ENCODE measurements at places on chromosomes 16 and 17.
A peak's percentile ranks its signal among the peaks of the same experiment; 100 is the strongest.

DNA sequence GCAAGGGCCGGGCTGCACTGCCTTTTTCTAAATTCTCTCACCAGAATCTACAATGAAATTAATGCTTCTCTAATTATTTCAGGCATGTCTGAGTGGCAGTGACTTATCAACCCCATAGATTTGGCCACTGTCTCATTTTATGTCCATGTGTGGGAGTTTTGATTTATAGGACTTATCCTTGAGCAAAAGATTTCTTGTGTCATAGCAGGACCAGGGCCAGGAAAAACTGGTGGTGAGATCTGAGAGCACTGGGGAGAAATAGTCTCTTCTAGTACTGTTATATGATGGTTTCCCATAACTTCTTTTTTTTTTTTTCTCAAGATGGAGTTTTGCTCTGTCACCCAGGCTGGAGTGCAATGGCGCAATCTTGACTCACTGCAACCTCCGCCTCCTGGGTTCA lies 1.5 kb upstream of the KRT23 start:
- DNase-seq = no peak

DNA sequence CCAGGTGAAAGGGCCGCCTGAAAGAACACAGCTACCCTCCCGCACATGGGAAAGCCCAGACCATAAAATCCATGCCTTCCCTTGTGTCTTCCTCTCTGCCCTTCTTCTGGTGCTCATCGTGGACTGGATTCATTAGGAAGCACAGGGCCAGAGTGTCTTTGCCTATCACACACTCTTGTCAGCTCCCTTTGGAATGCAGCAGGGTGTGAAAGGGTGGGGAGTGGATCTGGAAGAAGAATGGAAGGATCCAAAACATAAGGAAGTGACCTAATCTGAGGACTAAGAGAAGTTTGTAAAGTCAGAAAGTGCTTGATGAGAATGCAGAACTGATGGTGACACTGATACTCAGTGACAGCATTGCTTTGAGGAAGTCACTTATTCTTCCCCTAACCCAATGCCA lies 1147.3 kb upstream of the GOT2 start:
- DNase-seq = no peak

- DNase-seq = no peak
These were observed 8.9 kb downstream of the CPPED1 start for GRCh38 chr16:12794486-12795387.

GRCh38 chr17:65181237-65182061 lies 44.3 kb downstream of the RGS9 start:
- DNase-seq = peak; percentile 74

DNA sequence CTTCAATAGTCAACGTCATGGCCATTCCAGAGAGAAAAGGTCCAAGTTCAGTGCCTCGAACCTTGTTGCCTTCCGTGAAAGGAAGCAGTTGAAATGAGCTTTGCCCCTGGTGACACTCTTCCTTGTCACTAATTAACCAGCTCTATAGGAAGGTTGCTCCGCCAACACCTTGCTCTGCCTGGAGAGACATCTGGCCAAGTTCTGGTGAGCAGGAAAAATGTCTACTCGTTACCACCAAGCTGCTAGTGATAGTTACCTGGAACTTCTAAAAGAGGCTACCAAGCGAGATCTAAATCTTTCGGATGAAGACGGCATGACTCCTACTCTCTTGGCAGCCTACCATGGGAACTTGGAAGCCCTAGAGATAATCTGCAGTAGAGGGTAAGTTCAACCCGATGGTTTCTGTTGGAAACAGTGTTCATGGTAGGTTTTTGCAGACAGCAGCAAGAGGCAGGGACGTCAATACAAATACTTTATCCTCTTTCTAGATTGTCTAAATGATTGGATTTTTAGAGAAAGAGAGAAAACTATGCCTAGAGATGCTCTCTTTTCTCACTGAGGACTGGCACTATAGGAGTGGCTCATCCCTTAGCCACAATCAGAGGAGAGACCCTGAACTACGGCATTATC lies at the start of gene ANKS4B:
Gene ANKS4B (plus strand): TSS at position 179 of the 630 bp plus-strand sequence. CDS start 39 bp downstream, at position 218.
- no peak for DNase-seq

DNA sequence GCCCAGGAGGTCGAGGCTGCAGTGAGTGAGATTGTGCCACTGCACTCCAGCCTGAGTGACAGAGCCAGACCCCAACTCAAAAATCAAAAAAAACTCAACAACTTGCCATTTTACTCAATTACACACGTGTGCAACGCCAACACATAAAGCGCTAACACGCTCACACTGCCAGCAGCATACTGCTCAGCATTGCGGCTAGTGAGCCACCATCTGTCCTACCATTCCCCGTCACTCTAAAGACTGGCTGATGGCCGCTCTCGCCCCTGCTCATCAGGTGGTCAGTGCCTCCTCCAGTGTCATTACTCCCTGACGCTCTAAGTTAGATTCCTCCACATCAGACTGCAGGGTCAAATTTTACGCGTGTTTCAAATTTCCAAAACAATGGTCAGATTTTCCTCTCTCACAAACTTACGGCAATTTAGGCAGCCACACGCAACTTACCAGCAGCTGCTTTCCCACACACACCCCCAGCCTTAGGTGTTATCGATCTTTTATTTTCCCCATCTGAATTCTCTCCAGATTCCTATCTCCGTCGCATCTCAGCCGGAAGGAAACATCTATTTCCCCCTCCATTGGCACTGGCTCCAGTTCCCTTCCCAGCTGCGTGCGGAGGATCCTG lies 240.8 kb downstream of the C16orf95 start:
- no peak for DNase-seq

DNA sequence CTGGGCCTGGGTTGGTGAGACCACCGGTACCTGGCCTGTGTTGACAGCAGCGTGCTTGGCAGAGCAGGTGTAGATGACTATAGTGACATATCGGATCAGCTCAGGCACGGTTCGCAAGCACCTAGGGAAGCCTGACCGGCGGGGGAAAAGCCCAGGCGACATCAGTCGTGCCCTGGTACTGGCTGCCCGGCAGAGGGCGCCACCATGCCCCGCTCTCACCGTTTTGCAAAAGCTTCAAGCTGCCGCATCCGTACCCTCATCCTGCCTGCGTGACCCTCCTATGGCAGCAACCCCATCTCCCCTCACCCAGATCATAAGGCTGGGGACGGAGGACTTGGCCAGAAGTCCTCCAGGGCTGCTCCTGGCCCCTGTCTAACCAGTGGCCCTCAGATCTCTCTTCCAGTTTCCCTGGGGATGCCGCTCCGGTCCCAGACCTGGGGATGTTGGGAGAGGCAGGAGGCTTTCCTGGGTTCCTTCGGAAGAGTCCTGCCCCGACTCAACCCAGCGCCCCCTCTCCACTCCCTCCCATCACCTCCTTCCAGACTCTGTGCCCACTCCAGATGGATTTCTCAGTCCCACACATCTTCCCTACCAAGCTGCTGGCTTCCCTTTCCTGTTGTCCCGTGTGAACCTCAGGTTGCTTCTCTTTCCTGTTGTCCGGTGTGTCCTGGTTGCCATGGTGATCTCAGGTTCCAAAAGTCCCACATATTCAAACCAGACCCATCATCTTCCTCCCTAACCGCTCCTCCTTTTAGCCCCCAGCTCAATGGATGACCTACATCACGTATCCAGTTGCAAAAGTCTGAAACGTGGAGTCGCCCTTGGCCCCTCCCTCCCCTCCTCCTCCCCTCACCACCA lies 13.7 kb downstream of the ALOX12B start:
- DNase-seq = peak; percentile 91

DNA sequence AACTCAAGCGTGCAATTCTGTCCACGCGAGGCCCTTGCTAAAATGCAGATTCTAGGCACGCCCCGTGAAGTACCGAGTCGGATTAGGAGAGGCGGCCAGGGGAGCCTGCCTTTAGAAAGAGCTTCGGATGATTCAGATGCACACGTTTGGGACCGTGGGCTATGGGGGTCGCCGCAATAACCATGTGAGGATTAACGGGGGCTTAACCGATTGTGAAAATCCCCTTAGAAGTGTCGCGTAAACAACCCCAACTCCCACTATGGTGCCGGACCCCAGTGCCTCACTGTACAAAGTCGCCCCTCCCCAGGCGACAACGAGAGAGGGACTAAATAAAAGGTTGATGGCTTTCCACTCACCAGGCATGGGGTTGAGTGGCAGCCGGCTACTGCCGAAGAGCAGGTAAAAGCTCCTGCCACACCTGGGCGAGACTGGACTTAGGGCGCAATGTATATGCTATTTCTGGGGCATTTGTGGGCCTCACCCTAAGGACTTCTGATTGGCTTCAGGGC lies 635 bp upstream of the SP2 start:
- DNase-seq = no peak

DNA sequence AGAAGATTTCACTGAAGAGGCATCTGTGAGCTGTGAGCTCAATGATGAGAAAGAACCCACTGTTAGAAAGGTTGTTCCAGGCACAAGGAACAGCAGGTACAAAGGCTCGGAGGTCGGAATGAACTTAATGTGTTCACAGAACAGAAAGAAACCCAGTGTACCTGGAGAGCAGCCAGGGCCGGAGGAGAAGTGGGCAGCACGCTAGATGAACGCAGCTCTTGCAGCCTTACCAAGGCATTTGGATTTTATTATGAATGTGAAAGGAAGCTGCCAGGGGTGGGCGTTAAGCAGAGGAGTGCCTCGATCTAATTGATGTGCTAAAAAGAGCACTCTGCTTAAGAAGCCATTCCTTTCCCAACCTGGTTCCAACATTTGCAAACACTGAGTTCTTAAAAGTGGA lies 19.0 kb downstream of the EEF2K start:
- DNase-seq = no peak

DNA sequence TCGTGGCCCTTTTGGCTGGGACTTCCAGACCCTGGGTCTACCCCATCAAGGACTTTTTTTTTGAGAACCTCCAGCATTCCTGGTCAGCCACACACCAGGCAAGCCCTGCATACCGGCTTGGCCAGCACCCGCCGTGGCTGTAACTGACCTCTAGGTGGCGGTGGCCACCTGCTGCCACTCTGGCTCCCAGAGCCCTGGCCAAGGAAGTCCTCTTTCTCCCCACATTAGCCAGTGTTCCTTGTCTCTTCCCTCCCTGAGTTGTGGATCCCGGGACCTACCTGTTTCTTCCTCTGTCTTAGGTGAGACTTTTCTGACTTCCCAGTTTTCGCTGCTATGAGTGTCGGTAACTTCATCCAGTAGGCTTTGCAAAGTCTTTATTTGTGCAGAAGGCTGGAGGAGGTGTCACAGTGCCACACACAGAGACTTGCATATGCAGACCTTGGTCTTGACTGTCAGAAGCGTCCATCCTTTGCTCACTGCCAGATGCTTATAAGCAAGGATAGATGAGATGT lies 348.3 kb downstream of the CPPED1 start:
- DNase-seq = peak; percentile 63

GRCh38 chr16:83403761-83404160 lies 404.0 kb upstream of the HSBP1 start:
- DNase-seq = no peak

- DNase-seq = no peak
These were observed 4.5 kb upstream of the SNX20 start for GRCh38 chr16:50685462-50686063.

DNA sequence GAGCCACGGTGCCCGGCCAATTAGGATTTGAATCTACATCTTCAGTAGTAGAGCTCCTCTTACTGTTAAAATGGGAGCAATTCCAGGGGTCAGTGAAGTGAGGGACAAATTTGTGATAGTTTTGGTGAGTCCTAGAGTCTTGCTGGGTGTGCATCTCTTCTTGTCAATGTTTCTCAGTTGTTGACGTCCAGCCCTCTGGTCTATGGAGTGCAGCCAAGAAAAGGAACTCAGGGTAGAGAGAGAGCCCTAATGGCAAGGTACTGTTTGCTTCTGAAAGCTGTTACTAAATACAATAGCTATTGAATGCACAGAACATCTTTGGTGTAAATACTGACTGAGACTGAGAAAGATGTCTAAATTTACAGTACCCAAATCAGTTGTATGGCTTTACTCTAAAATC lies 282.5 kb upstream of the SALL1 start:
- DNase-seq = no peak

DNA sequence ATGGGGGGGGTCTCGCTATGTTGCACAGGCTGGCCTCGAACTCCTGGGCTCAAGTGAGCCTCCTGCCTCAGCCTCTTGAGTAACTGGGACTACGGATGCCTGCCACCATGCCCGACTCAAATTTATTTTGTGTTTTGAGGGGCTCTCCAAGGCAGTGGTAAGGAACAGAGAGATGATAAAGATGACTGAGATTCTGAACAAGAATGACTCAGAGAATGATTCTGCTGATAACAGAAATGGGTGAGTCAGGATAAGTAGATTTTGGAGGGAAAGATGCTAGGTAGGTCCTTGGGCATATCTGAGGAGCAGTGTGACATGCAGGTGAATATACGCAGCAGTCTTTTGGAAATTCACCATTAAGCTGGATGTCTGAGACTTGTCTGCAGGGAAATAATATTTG lies 2.6 kb downstream of the TMEM220 start:
- peak; percentile 39 for DNase-seq

DNA sequence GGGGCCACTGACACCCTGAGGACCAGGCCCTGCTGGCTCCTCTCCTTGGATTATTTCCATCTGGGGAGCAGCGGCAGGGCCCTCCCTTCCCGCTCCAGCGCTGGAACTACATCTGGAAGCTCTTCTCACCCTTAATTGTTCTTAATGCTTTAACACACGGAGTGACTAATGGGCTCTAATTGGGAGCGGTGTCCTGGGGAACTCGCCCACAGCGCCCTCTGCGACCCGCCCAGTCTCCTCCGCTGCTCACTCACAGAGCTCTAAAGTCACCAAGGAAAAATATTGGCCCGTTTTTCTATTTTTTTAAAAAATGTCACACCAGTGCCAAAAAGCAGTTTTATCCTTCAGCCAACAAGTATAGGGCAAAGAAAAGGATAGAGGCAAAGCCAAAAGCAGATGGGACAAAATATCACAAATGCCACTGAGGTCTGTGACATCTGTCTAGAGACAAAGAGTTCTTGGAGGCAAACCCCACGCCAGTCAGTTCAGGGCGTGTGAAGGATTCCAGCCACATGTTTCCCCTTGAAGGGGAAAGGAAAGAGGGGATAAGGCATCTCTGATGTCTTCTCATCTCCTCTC lies 134.7 kb downstream of the RBFOX3 start:
- no peak for DNase-seq

DNA sequence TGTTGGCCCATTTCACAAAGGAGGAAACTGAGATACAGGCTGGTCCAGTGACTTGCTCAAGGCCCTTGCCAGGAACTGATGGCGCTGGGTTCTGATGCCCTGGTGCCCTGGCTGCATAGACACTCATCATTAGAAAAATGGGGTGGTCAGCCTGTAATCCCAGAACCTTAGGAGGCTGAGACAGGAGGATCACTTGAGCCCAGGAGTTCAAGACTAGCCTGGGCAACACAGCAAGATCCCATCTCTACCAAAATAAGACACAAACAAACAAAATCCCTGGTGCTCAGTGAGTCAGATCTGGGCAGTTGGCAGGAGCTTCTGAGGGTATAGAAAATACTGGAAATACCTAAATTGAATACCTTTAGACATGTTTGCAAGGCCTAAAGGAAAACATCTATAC lies 41.1 kb upstream of the KIFC3 start:
- no peak for DNase-seq

GRCh38 chr16:13453938-13454553 lies 465.9 kb upstream of the ERCC4 start:
- DNase-seq = peak; percentile 27

GRCh38 chr16:85838876-85839585 lies 39.5 kb downstream of the COX4I1 start:
- no peak for DNase-seq

- DNase-seq = no peak
These were observed 11.4 kb upstream of the CACNG1 start for GRCh38 chr17:67032985-67033384.

GRCh38 chr16:71943887-71944286 lies 48.6 kb downstream of the IST1 start:
- DNase-seq = no peak
